ENCODE measurements at places on chromosomes 2 and 18.

- DNase-seq: no peak
Measured at GRCh38 chr2:24855726-24856125, 62.5 kb downstream of the CENPO start.

- DNase-seq: no peak
Measured at GRCh38 chr2:182367401-182367800, 59.4 kb downstream of the PDE1A start.

DNA sequence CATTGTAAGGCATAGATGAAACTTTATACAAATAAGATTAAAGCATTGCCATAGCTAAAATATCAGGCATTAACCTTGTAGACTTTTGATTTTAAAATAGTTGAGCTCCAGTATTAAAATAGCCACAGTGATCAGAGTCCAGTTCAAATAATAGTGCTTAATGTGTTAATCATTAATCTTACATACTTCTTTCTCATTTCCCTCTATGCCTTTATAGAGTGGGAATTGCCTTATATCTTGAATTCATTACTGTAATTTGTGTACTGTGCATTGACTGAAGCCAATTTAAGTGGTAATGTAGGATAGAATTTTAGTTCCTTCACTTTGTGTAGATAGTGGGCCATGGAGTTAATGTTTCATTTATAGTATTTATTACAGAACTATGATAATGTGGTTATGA lies 549.2 kb upstream of the VWC2L start:
- no peak for DNase-seq

DNA sequence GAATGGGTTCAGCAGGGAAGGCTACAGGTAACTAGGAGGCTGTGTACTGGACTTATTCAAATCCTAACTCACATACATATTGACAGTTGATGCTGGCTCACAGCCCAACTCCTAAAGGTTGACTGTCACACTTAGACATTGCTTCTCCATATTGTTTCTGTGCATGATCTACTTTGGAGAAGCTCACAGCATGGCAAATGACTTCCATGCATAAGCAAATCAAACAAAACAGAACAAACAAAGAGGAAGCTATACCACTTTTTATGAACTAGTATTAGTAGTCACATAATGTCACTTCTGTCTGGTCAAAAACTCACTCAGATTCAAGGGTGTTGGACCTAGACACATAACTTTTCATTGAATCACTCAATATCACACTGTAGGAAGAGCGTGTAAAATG lies 43.8 kb upstream of the CDH19 start:
- no peak for DNase-seq

- DNase-seq: no peak
Measured at GRCh38 chr2:111662039-111662770, 221.8 kb downstream of the ANAPC1 start.

GRCh38 chr2:236863729-236864126 lies 222.0 kb upstream of the COPS8 start:
- no peak for DNase-seq

GRCh38 chr2:206721256-206721920 lies 3.2 kb upstream of the DYTN start:
- no peak for DNase-seq

DNA sequence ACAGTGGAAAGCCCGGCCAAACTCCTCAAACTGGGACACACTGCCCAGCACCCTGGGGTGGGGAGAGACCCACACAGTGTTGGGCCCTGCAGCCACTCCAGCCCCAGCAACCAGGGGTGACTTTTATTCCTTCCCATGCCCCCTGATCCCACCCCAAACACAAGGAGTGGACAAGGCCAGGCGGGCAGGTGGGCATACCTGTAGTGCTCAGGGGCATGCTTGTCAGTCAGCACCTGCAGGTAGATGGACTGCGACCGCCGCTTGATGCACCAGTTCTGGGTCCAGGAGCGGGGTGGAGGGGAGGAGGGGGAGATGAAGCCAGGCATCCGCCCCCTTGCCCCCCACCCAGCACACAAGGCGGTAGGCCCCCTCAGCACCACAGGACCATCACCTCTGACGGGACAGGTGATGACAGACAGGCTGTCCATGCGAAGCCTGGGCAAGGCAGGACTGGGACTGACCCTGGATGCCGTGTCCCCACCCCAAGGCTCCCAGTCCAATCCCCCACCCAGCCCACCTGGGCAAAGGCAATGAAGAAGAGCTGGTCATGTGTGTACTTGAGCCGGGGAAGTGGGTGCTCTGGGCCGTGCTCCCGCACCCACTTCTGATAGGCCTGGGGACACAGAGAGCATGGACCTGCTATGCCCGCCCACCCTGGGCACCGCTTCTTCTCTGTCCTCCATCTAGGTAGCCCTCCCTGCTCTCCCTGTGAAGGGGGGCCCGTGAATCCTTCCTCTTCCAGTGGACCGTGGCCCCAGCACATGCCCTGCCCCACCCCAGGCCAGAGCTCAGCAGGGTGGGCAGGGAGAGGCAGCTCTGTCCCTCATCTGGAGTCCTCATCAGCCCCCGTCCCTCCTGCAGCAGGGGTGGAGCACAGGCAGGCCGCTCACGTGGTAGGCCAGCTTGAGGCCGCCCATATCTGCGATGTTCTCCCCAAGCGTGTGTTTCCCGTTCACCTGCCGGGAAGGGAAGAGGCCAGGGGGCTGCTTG lies 7.1 kb downstream of the ECEL1 start:
- no peak for DNase-seq

GRCh38 chr2:174771631-174772471 lies 7.6 kb upstream of the CHRNA1 start:
- peak; percentile 22 for DNase-seq

GRCh38 chr2:214830794-214831346 lies 21.4 kb upstream of the BARD1 start:
- no peak for DNase-seq

DNA sequence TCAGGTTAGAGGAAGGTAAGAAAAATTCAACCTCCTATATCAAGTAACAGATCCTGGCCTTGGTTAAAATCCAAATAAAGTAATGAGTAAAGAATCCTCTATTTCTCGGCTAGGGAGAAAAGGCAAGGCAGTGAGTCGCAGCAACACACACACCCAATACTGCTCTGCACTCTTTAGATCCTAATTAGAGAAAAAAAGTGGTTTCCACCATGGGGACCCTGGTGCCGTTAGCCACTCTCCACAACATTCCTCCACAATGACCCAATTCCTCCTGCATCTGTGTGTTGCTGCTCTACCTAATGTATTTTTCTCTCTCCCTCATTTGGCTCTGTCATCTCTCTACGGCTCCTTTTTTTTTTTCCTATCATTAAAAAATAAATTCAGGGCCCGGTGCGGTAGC lies 462.7 kb downstream of the METTL4 start:
- no peak for DNase-seq

GRCh38 chr2:238670111-238670585 lies 177.7 kb upstream of the TWIST2 start:
- DNase-seq: no peak

DNA sequence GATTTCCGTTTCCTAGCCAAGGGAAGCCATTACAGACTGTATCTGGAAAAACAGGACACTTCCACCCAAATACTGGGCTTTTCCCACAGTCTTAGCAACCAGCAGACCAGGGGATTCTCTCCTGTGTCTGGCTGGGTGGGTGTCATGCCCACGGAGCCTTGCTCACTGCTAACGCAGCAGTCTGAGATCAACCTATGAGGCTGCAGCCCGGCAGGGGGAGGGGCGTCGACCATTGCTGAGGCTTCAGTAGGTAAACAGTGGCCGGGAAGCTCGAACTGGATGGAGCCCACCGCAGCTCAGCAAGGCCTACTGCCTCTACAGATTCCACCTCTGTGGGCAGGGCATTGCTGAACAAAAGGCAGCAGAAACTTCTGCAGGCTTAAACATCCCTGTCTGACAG lies 131.1 kb downstream of the KIAA1328 start:
- no peak for DNase-seq

DNA sequence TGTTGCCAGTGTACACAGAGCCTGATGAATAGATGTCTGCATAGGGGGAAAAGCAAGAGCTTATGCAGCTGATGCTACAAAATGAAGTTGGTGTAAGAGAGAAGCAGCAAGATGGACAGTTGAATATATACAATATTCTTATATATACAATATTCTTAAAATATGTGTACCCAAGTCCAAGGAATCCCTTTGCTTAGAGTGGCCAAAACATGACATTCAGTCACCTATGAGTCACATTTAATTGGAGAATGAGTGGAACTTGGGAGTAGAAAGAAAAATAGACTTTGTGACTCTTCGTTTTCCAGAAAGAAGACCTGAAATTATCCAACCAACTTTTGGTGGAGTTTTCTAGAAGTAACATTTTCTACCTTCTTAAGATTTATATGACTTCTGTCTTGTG lies 81.8 kb downstream of the SCN9A start:
- no peak for DNase-seq

- no peak for DNase-seq
Measured at GRCh38 chr2:81528852-81529480, 1224.4 kb upstream of the LRRTM1 start.

GRCh38 chr2:22486343-22486742 lies 898.6 kb upstream of the KLHL29 start:
- no peak for DNase-seq

DNA sequence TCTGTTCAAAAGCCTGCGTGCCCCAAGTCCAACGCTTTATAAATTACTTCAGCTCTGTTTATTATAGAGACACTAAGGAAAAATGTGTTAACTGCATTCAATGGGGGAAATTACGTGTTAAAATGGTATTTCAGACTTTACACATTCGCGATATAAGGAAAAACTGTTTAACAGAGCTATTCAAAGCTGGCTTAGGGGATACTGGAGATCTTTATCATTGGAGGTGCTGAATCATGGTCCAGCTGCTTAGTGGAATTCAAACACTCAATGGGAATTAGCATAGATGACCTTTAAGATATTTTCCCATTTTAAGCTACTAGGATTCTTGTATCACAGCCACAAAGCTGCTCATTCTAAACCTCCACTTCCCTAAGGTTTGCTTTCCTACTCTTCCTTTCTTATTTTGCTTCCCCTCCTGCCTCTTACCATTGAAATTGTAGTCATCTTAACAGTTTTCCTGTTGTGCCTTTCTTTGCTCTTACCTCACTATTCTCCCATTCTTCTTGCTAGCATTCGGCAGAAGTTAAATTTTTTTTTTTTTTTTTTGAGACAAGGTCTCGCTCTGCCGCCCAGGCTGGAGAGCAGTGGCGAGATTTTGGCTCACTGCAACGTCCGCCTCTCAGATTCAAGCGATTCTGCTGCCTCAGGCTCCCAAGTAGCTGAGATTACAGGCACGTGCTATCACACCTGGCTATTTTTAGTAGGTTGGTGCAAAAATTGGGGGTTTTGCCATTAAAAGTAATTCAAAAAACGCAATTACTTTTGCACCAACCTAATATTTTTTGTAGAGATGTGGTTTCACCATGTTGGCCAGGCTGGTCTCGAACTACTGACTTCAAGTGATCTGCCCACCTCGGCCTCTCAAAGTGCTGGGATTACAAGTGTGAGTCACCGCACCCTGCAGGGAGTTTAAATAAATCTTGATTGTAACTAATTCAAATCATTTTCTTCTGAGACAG lies 6.5 kb downstream of the SULT6B1 start:
- DNase-seq: no peak

DNA sequence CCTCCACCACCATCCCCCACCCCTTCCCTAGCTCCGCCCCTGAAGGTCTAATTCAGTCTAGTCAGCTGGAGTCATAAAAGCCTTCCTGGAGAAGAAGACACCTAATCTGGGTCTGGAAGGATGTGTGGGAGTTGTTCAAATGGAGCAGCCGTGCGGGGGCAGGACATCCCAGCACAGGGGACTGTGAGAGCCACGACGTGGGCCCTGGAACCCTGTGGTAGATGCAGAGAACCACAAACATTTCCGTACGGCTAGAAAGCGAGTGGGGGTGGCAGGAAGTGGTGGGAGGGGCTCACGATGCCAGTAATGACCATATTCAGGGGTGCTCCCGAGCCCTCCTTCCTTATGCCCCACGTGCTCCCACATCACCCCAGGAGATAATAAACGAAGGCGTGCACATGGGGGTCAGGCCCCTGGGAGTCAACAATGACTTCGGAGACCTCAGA lies 20.9 kb upstream of the COL6A3 start:
- DNase-seq: peak; percentile 49

GRCh38 chr2:240199133-240199870 lies 58.8 kb upstream of the OTOS start:
- DNase-seq: no peak

DNA sequence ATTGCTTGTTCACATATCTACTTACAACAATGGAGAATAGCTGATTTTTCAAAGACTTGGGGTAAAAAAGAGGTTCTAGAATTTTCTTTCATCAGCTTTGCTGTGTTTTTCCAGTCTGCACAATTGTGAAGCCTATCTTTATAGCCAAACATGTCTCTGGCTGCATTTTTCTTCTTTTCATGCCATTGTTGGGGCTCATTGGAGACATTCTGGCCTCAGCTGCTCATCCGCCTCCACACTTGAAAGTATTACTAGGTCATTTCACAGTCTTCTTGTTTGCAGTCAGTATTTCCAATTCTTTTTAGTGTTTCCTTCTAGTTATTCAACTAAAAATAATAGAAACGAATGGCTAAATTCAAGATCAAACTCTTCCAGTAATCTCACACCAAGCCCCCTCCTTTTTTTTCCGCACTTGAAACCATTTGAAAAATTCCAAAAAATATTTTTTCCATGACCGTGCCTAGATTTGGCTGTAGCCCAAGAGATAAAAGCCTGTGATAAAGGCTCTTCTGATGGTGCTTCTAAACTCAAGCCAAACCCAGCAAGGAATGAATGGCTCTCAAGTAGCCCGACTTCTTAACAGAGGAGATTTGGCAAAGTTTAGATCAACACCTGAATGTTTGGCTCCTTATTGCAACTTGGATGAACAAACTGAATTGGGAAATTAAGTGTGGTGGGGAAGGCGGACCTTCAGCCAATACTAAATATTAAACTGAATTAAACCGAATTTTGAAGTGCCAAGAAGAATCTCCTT lies 103.4 kb downstream of the NRP2 start:
- no peak for DNase-seq

GRCh38 chr2:179479947-179480346 lies 215.3 kb upstream of the SESTD1 start:
- DNase-seq: no peak

All from CD4-positive, alpha-beta T cell treated with Interleukin-15 for 1 hour (primary cell).